ENCODE measurements at places on chromosomes 4 and X. TPM values are rescaled to one million over a fixed set of nuclear protein-coding genes. Genes with fewer than 3 reads are reported as not detected.

Gene HSFX4
- total RNA-seq: not detected

Gene CSAG3
- not detected for total RNA-seq

Gene PRKG2
- not detected for total RNA-seq

Gene MAGEC3
- not detected for total RNA-seq

Gene GYPE
- total RNA-seq: not detected

Gene ODAPH
- total RNA-seq: not detected

Gene ASMT
- total RNA-seq: not detected

Gene MTTP
- total RNA-seq: not detected

Gene JCHAIN
- not detected for total RNA-seq
